Keratinocyte (primary cell): ENCODE measurements at places on chromosomes 5 and 9. TPM values are rescaled to one million over a fixed set of nuclear protein-coding genes. Genes with fewer than 3 reads are reported as not detected.

DNA sequence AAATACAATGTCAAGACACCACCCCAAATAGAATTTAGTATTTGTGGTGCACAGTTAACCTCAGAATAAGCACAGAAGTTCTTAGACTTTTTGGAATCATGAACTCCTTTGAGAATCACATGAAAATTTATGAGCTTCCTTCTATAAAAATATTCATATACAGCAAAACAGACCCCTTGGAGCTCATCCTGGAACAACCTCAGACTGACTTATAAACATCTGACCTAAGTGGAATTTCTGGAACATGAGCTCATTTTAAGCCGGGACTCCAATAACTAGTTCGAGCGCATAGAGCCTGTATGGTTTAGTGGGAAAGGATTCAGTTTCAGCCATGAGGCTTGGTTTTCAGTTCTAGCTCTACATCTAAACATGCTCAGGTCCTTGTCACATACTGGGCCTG, 192.3 kb downstream of the DEPDC1B start:
- no peaks in the 10 kb centered on the region for H3K4me1 ChIP-seq
- H3K27me3 ChIP-seq, result no peaks in the 10 kb centered on the region
- H3K36me3 ChIP-seq, result no peaks in the 10 kb centered on the region
- H3K4me3 ChIP-seq, result no peak overlapping the region

RALGDS gene
- 22.6 to 38.0 TPM (median 27.2 TPM) in 3 replicates for polyA plus RNA-seq

DNA sequence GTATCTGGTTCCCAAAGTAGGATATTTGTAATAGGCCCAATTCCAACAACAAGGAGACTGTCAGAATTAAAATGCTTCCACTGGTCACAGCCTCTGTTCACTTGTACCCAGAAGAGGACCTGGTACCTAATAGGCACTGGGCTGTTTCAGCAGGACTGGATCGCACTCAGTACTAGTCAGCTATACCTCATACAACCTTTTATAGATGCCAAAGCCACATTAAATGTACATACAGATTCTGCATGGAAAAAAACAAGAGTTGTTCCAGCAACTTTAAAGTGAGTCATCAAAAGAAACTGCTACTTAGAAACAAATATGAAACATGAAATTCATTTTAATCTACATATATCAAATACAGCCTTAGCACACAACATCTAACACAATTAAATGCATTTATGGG, 87.5 kb downstream of the GPR21 start:
- no peaks in the 10 kb centered on the region for H3K4me1 ChIP-seq
- H3K4me3 ChIP-seq, result no peak overlapping the region
- H3K27me3 ChIP-seq, result no peaks in the 10 kb centered on the region
- H3K27ac ChIP-seq, result no peak overlapping the region
- no peak for DNase-seq

- peak overlapping the region; percentile 5 for H3K27ac ChIP-seq
- DNase-seq, result no peak
- no peaks in the 10 kb centered on the region for H3K27me3 ChIP-seq
- no peaks in the 10 kb centered on the region for H3K36me3 ChIP-seq
- no peak overlapping the region for H3K4me3 ChIP-seq
These were observed 52.4 kb downstream of the NIPBL start for GRCh38 chr5:36928947-36929346.

SPATA24 gene
- 2.7 to 4.9 TPM (median 4.0 TPM) in 3 replicates for polyA plus RNA-seq

DNA sequence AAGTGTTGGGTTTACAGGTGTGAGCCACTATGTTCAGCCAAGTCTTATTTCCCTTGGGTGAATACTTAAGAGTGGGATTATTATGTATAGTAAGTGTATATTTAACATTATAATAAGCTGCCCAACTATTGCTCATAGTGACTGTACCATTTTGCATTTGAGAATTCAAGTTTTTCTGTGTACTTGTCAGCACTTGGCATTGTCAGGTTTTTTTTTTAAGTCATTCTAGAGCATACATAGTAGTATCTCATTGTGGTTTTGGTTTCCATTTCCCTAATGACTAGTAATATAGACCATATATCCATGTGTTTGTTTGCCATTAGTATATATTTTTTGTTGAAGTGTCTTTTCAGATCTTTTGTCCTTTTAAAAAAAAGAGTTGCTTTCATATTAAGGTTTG, 10.5 kb upstream of the ELL2 start:
- H3K4me3 ChIP-seq, result no peak overlapping the region
- H3K27me3 ChIP-seq, result no peaks in the 10 kb centered on the region
- no peaks in the 10 kb centered on the region for H3K36me3 ChIP-seq
- no peak for DNase-seq
- H3K27ac ChIP-seq, result no peak overlapping the region

DNA sequence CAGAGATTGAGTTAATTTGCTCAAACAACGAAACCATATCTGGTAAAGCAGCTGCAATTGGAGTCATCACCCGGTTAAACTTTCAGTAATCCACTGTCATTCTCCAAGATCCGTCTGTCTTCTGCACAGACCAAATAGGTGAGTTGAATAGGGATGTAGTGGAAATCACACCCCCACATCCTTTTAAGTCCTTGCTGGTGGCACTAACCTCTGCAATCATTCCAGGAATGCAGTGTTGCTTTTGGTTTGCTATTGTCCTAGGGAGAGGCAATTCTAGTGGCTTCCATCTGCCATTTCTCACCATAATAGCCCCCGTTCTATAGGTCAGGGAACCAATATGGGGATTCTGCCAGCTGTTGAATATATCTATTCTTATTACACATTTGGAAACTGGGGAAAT, 14.6 kb upstream of the BTF3 start:
- H3K36me3 ChIP-seq, result no peaks in the 10 kb centered on the region
- DNase-seq, result no peak
- no peak overlapping the region for H3K4me3 ChIP-seq
- H3K4me1 ChIP-seq, result no peaks in the 10 kb centered on the region

ZNF354C gene
- polyA plus RNA-seq, result 1.8 to 2.7 TPM (median 2.4 TPM) in 3 replicates

DNA sequence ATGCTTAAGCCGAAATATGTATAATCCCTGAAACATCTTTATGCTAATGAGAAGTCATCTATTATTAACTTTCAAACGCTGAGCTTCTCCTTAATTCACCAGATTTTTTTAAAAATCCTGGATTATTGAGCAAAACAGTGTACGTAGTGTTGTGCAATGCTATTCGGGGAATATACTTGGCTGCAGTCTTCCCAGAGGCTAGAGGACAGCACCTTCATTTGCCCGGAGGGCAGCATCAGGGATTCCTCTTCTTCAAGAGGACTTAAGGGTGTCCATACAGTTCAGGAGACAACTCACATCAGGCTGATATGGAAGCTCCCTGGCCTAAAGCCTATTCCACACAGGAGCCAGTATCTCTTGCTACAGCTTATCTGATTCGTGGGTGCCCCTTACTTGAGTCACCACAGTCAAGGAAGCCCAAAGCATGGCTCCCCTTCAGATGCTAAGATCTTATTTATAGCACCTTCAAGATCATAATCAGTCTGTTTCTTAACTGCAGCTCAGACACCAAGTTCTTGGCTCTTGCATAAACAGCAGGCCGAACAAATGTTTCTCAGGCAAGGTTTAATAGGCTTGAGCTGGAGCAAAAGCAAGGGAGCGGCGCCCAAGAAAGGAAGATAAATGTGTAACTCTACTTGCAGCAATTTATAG, 29.4 kb downstream of the NUTM2F start:
- H3K27me3 ChIP-seq, result no peaks in the 10 kb centered on the region
- no peak for DNase-seq

GRCh38 chr5:146426853-146427618, 20.1 kb upstream of the TCERG1 start:
- no peaks in the 10 kb centered on the region for H3K36me3 ChIP-seq
- H3K27me3 ChIP-seq, result no peaks in the 10 kb centered on the region
- H3K27ac ChIP-seq, result no peak overlapping the region
- H3K4me3 ChIP-seq, result no peak overlapping the region
- peaks cover 18% of the 10 kb centered on the region for H3K4me1 ChIP-seq
- no peak for DNase-seq

DNA sequence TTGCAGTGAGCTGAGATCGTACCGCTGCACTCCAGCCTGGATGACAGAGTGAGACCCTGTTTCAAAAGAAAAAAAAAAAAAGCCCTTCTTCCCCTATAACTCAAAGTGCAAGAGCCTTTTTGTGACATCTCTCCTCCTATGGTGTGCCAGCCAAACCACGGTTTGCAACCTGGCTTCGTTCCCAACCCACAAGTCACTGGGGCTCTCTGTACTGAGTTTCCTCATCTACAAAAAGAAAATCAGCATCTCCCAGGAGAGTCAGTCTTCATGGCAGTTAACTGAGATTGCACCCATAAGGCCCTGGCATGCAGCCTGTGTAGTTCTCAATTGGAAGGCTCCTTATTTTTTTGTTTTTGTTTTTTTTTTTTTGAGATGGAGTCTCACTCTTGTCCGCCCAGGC, 14.8 kb downstream of the ODF2 start:
- H3K27ac ChIP-seq, result no peak overlapping the region
- H3K4me1 ChIP-seq, result no peaks in the 10 kb centered on the region
- DNase-seq, result no peak
- H3K27me3 ChIP-seq, result no peaks in the 10 kb centered on the region
- peaks cover 15% of the 10 kb centered on the region for H3K36me3 ChIP-seq

PCDHGA9 gene
- polyA plus RNA-seq, result 0.24 to 0.35 TPM (median 0.28 TPM) in 3 replicates

DNA sequence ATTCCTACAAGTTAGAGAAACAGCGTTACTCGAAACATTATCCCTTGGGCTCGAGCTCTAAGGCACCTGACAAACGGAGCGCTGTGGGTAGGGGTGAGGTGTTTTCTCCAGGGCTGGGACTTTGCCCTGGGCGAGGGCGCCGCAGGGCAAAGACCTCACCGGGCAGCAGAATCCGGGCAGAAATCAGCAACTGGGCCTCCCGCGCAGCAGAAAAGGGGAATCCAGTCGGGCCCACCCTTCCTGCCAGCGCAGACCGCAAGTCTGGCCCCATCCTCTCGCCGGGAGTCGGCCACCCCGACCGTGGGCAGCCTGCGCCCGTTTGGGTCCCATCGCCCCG, 430 bp upstream of the MSH3 start:
- H3K27me3 ChIP-seq, result no peaks in the 10 kb centered on the region
- H3K27ac ChIP-seq, result peak overlapping the region; percentile 61
- peak overlapping the region; percentile 83 for H3K4me3 ChIP-seq
- no peak for DNase-seq
- H3K4me1 ChIP-seq, result peaks cover 18% of the 10 kb centered on the region

DNA sequence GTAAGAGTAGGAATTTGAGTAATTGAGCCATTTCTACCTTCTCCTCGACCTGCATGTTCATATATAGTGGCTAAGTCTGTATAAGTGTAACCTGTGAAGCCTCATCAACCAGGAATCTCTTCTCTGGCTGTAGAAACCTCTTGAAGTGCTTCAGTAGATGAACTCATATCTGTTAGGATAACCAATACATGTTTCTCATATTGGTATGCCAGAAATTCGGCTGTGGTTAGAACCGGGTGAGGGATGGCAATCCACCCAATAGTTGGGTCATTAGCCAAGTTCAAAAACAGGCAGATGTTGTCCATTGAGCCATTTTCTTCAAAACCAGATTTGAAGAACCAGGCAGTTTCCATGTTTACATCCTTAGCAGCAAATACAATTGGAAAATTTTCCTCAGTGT, 28.9 kb upstream of the GSN start:
- no peak overlapping the region for H3K4me3 ChIP-seq
- H3K27me3 ChIP-seq, result no peaks in the 10 kb centered on the region
- no peak overlapping the region for H3K27ac ChIP-seq
- DNase-seq, result no peak

TMEM171 gene
- polyA plus RNA-seq, result 8.7 to 10.3 TPM (median 8.8 TPM) in 3 replicates

GRCh38 chr5:32231241-32231640, 57.1 kb upstream of the GOLPH3 start:
- no peak for DNase-seq
- peaks cover 13% of the 10 kb centered on the region for H3K36me3 ChIP-seq
- no peaks in the 10 kb centered on the region for H3K27me3 ChIP-seq
- H3K4me3 ChIP-seq, result no peak overlapping the region
- H3K27ac ChIP-seq, result no peak overlapping the region
- H3K4me1 ChIP-seq, result no peaks in the 10 kb centered on the region

NR4A3 gene
- polyA plus RNA-seq, result 0.13 to 0.16 TPM in 2 of 3 replicates, not detected in the other

ACO1 gene
- polyA plus RNA-seq, result 23.9 to 30.8 TPM (median 29.2 TPM) in 3 replicates

DNA sequence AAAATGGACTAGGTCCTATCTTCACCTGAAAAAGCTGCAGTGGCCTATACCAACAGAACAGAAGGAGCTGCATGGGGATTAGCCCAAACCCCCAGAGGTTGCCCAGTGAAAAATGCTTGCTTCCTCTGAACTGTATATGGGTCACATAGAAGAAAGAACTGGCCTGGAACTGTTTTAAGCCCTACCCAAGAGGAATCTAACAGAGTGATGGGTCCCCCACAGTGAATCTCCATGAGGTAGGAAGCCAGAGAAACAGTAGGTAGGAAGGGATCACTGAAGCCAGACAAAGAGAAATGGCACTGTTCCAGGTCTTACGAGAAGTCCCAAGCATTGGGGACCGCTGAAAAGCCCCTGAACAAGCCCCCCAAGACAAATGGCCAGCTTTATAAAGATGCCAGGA, 28.8 kb upstream of the TRIM32 start:
- no peak overlapping the region for H3K27ac ChIP-seq
- H3K27me3 ChIP-seq, result no peaks in the 10 kb centered on the region
- H3K4me1 ChIP-seq, result peaks cover 15% of the 10 kb centered on the region
- H3K36me3 ChIP-seq, result no peaks in the 10 kb centered on the region

GRCh38 chr5:121138495-121138907, 674.4 kb downstream of the PRR16 start:
- no peak overlapping the region for H3K4me3 ChIP-seq
- DNase-seq, result no peak
- no peaks in the 10 kb centered on the region for H3K27me3 ChIP-seq
- no peaks in the 10 kb centered on the region for H3K4me1 ChIP-seq
- H3K36me3 ChIP-seq, result no peaks in the 10 kb centered on the region

DNA sequence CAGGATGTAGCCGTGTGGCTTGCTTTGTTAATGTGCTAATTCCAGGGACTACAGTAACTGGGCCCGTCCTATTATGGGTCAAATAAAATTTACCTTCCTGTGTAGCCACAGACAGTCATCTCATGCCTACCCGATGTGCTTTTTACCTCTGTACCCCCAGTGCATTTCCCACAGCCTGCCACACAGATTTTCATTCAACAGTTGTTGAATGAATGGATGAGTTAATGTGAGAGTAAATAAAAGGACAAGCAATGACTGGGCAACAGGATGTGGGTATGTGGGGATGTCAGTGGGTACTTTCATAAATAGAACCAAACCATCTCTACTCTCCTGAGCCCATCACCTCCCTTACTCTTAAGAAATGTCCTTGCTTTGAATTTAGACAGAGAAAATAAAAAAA, 441.2 kb upstream of the ZNF462 start:
- H3K4me1 ChIP-seq, result peaks cover 14% of the 10 kb centered on the region
- no peak overlapping the region for H3K4me3 ChIP-seq
- H3K27me3 ChIP-seq, result no peaks in the 10 kb centered on the region
- H3K27ac ChIP-seq, result no peak overlapping the region

GRCh38 chr9:26247861-26248260, 569.6 kb upstream of the TUSC1 start:
- no peak for DNase-seq
- H3K36me3 ChIP-seq, result no peaks in the 10 kb centered on the region
- no peak overlapping the region for H3K27ac ChIP-seq
- H3K4me3 ChIP-seq, result no peak overlapping the region
- H3K4me1 ChIP-seq, result no peaks in the 10 kb centered on the region

EIF4E1B gene
- polyA plus RNA-seq, result not detected in 3 replicates

- H3K36me3 ChIP-seq, result no peaks in the 10 kb centered on the region
- peaks cover 3% of the 10 kb centered on the region for H3K4me1 ChIP-seq
- DNase-seq, result no peak
- no peak overlapping the region for H3K27ac ChIP-seq
These were observed 114.3 kb downstream of the MVB12B start for GRCh38 chr9:126440940-126441339.

- H3K36me3 ChIP-seq, result peaks cover 3% of the 10 kb centered on the region
- H3K4me1 ChIP-seq, result peaks cover 6% of the 10 kb centered on the region
- H3K4me3 ChIP-seq, result no peak overlapping the region
- H3K27me3 ChIP-seq, result no peaks in the 10 kb centered on the region
- no peak for DNase-seq
- no peak overlapping the region for H3K27ac ChIP-seq
These were observed 20.8 kb downstream of the B4GALT1 start for GRCh38 chr9:33146298-33146697.
